Neural crest cell (in vitro differentiated cells): ENCODE measurements at places on chromosomes 2 and 18. TPM values are rescaled to one million over a fixed set of nuclear protein-coding genes. Genes with fewer than 3 reads are reported as not detected.

DNA sequence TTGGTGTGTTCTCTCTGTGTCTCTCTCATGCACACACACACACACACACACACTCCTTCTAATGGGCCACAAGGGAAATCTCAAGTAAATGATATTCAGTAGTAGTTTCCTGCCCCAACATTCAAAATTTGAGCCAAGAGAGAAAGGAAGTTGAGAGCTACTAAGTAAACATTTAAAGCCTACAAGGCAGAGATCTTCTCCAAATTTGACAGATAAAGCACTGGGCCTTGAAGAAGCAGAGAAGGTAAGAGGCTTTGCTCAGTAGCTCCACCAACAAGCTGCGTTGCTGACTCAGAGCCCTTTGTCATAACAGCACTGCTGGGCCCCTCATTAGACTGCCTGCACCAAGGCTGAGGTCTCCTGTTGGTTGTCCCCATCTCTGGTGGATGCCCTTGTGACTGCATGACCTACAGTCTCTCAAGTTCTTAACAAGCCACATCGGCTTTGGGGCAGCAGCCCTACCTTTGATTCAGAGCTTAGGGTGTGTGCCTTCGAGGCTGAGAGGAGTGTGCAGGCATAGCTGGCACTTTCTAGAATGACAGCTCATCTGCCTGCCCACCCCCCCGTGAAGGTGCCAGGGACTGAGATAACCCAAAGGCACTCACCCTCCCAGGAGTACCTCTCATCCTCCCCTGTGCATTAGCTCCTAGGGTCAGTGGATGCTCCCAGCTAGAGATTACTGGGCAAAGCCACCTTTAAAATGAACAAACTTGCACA lies 32.3 kb upstream of the NEB start:
- DNase-seq, result no peak

DNA sequence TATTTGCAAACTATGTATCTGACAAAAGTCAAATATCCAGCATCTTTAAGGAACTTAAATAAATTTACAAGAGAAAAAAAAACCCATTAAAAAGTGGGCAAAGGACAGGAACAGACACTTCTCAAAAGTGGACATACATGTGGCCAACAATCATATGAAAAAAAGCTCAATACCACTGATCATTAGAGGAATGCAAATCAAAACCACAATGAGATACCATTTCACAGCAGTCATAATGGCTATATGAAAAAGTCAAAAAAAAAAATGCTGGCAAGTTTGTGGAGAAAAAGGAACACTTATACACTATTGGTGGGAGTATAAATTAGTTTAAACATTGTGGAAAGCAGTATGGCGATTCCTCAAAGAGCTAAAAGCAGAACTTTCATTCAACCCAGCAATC lies 130.3 kb upstream of the LHCGR start:
- DNase-seq, result no peak

DNA sequence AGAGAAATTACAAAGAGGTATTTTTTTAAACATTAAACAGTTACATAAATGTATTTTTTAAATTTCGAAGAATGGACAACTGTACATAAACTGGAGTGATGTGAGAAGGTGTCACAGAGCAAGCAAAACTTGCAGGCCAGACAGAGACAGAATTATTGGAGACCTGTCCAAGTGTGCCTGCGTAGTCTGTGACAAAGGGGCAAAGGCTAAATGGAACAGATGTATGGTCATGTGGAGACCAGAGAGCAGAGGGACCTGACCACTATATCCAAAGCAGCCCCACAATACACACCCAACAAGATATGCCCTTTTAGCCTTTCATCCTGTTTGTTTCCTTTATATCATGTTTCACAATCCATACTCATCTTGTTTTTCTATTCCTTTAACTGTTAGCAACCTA lies 225.3 kb upstream of the VWC2L start:
- no peak for DNase-seq

DNA sequence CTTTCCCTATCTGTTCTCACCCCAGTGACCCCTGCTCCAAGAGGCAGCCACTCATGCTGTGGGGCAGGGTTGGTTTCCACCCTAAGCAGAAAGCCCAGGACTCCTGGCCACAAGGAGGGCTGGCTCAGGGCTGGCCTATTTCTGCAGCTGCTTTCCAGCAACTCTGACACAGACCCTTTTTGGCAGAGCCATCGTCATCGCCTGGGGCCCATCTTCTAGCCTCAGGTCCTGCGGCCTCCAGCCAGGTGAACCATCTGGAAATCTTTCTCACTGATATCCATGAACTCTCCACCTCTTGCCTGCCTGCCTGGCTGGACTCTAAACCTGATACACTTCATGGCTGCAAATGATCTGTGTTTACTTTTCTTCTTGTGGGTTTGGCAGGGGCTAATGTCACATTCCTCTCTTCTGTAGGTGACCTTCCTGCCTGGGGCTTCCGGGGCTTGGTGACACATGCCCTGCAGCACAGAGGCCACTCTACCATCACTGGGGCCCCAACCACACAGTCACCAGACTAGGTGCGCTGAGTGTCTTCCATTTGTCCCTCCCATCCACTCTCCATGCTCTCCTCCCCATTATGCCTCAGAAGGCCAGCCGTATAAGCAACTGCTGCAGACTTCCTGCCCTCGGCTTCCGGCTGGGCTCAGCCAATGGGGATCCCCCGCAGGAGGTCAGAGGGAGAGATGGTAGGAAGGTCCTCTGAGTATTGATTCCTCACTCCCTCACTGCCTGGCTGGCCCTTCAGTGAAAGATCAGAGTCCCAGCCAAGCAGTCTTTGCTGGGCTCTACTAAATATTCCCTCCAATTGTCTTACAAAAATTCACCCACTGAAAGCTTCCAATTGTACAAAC lies 9.7 kb upstream of the COPS8 start:
- no peak for DNase-seq

DNA sequence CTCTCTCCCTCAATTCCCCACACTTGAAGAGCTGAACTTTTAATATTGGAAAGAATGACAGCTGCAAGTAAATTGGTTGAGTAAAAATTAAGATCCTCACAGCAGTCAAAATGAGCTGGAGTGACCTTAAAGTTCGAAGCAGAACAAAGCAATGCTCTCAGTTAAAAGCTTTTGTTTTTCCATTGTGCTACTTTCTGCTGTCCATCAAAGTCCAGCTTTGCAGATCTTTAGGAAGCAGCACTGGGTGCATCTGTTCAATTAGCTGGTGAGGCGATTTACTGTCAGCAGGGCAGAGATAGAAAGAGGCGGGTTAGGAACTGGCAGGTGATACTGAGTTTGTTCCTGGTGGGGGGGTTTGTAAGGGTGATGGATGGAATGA lies 834.8 kb downstream of the CPS1 start:
- no peak for DNase-seq

GRCh38 chr2:42102591-42103450 lies 55.0 kb downstream of the PKDCC start:
- peak; percentile 50 for DNase-seq

- no peak for DNase-seq
These were observed 69.7 kb downstream of the MYCN start for GRCh38 chr2:16010011-16010410.

DNA sequence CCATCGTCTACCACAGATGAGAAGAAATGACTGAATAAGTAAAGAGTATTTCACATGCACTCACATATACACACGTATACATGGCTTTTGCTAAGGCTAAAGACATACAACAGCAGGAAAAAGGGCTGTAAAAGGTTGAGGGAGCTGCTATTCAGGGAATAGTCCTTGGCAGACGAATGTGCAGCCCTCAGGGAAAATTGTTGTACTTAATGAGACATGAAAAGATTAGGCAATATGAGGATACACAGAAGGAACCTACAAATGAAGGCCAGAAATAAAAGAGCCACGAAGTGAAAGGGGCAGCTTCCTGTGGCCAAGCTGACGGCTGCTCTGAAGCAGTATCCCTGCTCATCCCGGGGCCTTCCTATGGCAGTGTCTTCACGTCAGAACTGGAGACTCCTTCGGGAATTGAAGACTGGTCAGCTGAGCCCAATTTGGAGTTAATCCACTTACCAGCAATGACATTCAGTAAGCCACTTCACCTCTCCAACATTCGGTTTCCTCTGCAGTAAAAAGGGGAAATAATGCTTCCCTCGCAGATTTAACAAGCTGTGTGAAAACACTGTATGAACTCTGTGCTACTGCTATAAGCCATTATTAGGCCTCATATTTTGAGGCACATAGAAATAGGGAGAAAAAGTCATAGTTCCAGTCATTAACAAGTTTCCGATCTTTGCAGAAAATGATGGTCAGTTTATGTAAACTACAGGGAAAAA lies 221.8 kb downstream of the STK39 start:
- no peak for DNase-seq

SPDYA gene
- 1.1 and 1.3 TPM in 2 replicates for total RNA-seq

DSG1 gene
- not detected in 2 replicates for total RNA-seq

SKA1 gene
- total RNA-seq, result 28.9 and 30.3 TPM in 2 replicates

RMND5A gene
- 36.2 and 40.1 TPM in 2 replicates for total RNA-seq

SPATA3 gene
- not detected in 2 replicates for total RNA-seq

GALR1 gene
- total RNA-seq, result not detected in 2 replicates

POLR1A gene
- total RNA-seq, result 67.8 and 69.8 TPM in 2 replicates

ONECUT2 gene
- total RNA-seq, result 8.2 and 10.8 TPM in 2 replicates
